ENCODE measurements at places on chromosomes 7 and 10. TPM values are rescaled to one million over a fixed set of nuclear protein-coding genes. Genes with fewer than 3 reads are reported as not detected.

- DNase-seq, result no peak
These were observed 23.6 kb upstream of the CD36 start for GRCh38 chr7:80614851-80615271.

ANKRD26 gene
- 0.56 TPM for polyA plus RNA-seq

GRCh38 chr7:121081327-121081936 is 92.9 kb downstream of the CPED1 start:
- DNase-seq, result peak; percentile 85

DNA sequence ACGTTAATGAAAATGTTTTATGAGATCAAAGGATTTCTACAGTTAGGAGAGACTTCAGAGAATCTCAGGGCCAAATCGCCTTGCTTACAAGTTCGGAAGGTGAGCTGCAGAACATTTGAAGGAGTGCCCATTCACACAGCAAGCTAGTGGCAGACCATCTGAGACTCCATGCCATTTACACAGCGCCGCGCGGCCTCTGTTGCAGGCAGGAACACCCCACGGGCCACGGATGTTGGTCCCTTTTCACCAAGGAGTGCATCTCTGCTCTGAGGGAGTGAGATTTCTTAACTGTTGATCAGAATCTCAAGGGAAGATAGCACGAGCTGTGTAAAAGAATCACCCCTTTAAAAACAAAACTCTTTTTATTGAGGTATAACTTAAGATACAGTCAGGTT is 1.8 kb downstream of the UBE3C start:
- DNase-seq, result no peak

- DNase-seq, result no peak
These were observed 24.2 kb downstream of the PILRA start for GRCh38 chr7:100397315-100398081.

DNA sequence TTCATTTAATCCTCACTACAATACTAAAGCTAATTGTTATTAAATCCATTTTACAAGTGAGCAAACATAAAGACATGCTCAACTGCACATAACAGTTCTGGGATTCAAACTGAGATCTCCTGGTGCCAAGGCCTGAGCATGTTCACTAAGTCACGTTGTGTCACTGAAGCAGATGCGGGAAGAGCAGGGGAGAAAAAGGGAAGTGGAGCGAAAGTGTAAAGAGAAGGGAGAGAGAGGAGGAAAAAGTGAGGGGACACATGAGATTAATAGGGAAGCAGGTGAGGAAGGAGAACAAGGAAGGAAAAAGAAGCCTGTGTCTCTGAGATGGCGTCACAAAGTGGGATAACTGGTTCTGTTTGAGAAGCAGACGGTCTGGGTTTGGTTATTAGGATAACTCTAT is 38.9 kb upstream of the KAT6B start:
- DNase-seq, result no peak

NPC1L1 gene
- polyA plus RNA-seq, result not detected

All from brain (organoid and tissue), 16 donors.